Type B pancreatic cell (in vitro differentiated cells): ENCODE measurements at places on chromosomes 2 and 18.

- DNase-seq = no peak
- H3K4me1 ChIP-seq = no peaks in the 10 kb centered on the region
- H3K27me3 ChIP-seq = no peaks in the 10 kb centered on the region
- no peak overlapping the region for H3K27ac ChIP-seq
- no peak overlapping the region for H3K4me3 ChIP-seq
These were observed 34.6 kb upstream of the POTEC start for GRCh38 chr18:14577971-14578370.

GRCh38 chr2:8684878-8685696, 3.2 kb downstream of the ID2 start:
- peaks cover 10% of the 10 kb centered on the region for H3K4me1 ChIP-seq
- peak overlapping the region; percentile 99 for H3K4me3 ChIP-seq
- no peaks in the 10 kb centered on the region for H3K27me3 ChIP-seq

DNA sequence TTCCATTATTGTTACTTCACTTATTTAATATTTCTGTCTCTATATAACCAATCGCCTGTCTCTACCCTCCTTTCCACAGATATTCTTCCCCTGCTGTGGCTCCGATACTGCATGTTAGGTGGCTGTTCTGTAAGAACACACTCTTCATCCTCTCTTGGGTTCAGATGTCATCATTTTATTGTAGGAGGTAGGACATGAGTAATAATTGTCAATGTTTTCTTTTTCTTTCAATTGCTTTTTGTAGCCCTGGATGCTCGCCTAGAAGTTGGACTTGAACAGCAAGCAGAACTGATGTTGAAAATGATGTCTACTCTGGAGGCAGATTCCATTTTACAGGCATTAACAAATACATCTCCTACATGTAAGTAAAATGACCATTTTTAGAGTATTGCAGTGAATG, 128.6 kb downstream of the BIRC6 start:
- peaks cover 8% of the 10 kb centered on the region for H3K4me1 ChIP-seq
- no peak for DNase-seq
- H3K27ac ChIP-seq = peak overlapping the region; percentile 10
- no peaks in the 10 kb centered on the region for H3K27me3 ChIP-seq

DNA sequence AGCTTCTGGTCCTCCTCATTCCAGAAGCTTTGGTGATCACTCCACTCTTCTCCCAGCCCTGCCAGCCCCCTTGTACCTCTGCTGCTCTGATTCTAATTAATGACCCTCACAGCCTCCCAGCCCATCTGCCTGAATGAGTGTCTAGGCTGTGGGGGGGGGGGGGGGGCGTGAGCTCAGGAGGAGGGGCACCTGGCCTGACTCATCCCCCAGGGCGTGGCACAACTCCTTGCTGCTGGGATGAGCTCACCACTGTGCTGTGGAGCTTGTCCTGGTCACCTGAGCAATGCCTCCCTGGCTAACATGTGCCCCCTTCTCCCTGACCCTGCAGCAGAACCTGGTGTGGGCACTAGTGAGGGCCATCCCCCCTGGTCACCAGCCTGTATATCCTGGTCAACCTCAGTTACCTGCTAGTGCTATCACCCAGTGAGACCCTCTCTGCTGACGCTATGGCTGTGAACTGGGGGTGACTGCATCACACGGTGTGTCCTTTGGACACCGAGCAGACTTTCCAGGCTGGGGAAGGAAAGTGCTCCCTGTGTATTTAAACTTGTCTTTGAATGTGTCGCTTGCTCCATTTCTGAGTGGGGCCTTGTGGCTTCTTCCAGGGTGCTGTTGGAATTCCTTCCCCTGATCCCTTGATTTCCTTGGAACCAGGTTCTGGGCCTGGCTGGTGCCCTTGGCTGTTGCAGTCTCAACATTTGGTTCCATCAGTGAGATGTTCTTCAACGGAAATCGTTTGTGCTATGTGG, 41.5 kb upstream of the PUM2 start:
- H3K36me3 ChIP-seq = no peaks in the 10 kb centered on the region
- H3K4me3 ChIP-seq = no peak overlapping the region
- no peak overlapping the region for H3K27ac ChIP-seq
- DNase-seq = peak; percentile 52

DNA sequence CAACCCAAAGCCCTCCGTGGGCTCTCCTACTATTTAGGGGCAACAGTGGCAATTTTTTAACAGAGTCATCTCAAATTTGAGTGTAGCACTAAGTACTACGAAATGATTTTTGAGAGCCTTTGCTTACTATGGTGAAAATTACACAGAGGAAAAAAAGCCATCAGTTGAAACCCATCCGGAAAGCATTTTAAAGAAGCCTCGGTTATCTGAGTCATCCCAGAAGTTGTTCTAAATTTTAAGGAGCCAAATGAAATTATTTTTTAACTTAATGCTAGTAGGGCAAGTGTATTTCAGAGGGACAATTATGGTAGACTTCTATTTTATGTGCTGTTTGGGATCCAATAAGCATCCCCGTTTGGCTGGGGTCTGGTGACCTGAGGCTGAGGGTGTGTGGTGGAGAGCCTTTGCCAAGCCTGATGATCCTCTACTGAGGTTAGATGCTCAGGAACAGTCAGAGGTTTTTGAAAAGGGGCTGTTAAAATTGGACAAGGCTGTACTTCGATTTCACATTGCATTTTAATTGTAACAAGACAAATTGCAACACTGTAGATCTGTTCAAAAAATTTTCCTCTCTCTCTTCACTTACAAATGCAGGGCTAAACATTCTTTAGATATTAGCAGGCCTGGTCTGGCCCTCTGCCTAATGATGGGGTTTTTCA, 47.0 kb downstream of the RAPGEF4 start:
- DNase-seq = no peak
- peak overlapping the region; percentile 27 for H3K27ac ChIP-seq
- H3K27me3 ChIP-seq = peaks cover 3% of the 10 kb centered on the region
- peaks cover 18% of the 10 kb centered on the region for H3K4me1 ChIP-seq
